ENCODE measurements at places on chromosomes 3 and 15.

DNA sequence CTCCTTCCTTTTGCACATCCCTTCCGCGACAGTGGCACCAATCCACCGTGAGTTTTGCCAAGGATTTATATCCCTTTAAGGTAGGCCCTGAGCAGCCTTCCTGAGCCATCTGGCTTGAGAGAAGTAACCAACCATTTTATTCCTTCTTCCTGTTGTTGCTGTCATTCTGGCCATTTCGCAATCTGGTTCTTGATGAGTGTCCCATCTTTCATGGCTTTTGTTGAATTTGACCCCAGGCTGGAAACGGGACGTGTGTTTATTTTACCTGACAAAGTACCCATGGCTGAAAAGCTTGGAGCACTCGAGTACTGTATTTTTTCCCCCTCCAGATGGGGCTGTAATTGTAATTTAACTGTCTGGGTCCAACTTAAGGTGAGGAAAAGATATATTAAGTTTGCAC, 173.4 kb downstream of the WNT5A start:
- DNase-seq: no peak

GRCh38 chr3:195542316-195542697, 818 bp downstream of the PPP1R2 start:
- no peak for DNase-seq

- DNase-seq: no peak
These were observed 8.4 kb upstream of the CNTN4 start for GRCh38 chr3:2090095-2090911.

DNA sequence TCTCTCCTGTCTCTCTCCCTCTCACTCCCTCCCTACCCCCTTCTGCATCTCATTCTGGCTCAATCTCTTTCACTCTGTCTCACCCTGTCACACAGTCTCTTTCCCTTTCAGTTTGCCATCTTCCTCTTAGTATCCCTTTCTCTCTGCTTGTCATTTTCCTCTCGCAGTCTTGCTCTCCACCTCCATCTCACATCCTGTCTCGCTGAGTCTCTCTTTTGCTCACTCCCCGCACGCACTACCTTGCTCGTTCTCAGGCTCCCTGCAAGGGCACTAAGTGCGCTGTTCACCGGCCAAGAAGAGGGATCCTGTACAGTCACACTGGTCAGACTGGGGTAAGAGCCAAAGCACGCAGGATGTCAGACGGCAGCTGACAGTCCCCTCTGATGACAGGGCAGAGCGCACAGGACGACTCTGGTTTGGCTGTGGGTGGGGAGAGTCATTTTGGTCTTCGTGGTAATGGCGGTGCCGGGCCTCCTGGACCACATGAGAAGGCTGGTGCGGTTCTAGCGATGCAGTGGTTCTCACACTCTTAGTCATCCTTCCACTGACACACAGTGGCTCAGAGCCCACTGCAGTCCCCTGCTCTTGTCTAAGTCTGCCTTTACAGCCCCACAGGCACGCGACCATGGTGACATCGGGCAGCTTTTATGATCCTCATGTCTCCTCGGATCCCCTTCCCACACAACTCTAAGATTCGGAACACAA, 356.8 kb downstream of the FOXP1 start:
- DNase-seq: no peak

- no peak for DNase-seq
These were observed 1.9 kb downstream of the ARPP19 start for GRCh38 chr15:52566889-52567288.

- DNase-seq: no peak
These were observed 60.3 kb downstream of the CMSS1 start for GRCh38 chr3:99878005-99878404.

DNA sequence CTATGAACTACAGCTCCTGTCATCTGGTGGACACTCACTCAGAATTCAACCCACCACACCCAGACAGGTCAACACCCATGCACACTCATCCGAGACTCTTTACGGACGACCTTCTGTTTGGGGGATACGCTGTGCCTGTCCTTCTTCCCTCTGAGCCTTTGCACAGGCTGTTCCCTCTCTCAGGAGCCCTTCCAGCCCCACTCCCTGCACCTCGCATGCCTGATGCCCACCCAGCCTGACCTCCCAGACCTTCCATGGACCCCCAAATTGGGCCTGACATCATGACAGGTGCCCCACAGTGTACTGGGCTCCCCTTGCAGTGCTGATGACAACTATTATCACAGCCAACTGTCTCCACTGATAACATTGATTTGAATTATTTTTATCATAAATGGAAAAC, 135.8 kb downstream of the NSMCE3 start:
- DNase-seq: no peak

GRCh38 chr15:96324192-96324895, 6.2 kb upstream of the NR2F2 start:
- DNase-seq: no peak

DNA sequence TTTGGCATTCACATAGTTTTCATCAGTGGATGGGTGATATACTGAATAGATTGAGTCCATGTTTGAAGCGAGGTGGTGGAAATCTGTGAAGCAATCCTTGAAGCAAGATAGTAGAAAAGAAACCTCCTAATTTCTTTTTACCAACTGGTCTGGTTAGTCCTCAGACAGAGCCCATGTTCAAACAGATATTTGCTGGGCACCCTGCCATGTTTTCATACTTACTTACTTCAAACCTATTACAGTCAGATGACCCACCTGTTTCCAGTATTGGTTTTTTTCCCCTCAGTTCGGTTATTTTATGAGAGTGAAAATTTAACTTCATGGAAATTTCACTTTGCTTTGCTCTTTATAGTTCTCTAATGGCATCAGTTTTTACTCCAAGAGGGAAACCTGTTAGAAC, 23.7 kb downstream of the EXOSC7 start:
- no peak for DNase-seq

GRCh38 chr15:69606144-69606543, 153.5 kb downstream of the RPLP1 start:
- no peak for DNase-seq

GRCh38 chr3:118110211-118110610, 924.4 kb downstream of the IGSF11 start:
- no peak for DNase-seq

- DNase-seq: no peak
These were observed 770 bp upstream of the MEGF11 start for GRCh38 chr15:66254089-66254950.

DNA sequence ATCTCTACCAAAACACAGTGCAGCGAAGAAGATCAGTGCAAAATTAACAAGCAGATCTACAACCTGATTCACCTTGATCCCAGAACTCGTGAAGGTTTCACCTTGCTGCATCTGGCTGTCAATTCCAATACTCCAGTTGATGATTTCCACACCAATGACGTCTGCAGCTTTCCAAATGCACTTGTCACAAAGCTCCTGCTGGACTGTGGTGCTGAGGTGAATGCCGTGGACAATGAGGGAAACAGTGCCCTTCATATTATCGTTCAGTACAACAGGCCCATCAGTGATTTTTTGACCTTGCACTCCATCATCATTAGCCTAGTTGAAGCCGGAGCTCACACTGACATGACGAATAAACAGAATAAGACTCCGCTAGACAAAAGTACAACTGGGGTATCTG, 13.2 kb downstream of the FEM1B start:
- no peak for DNase-seq

DNA sequence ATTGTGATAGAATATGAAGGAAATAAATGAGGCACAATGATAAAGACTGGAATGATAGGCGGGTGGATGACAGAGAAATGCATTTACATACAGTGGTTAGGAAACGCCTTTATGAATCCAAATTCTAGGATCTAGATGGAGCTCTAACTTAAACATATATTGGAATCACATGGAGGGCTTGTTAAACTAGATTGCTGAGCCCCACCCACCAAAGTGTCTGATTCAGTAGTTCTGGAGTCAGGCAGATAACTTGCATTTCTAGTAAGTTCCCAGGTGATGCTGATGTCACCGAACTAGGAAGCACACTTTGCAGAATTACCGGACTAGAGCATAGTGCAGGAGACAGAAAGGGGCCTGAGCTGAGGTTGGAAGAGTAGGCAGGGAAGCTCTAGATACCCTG, 837.2 kb downstream of the FHIT start:
- DNase-seq: no peak
